ENCODE measurements at places on chromosomes 16 and 17. TPM values are rescaled to one million over a fixed set of nuclear protein-coding genes. Genes with fewer than 3 reads are reported as not detected.
A peak's percentile ranks its signal among the peaks of the same experiment; 100 is the strongest.

Gene PCTP
- total RNA-seq = 6.6 TPM

Gene SGSH
- 45.4 TPM for total RNA-seq

Gene HSD17B2
- not detected for total RNA-seq

Gene CNTNAP4
- not detected for total RNA-seq

- H3K27ac ChIP-seq = peak overlapping the region; percentile 93
- peaks cover 6% of the 10 kb centered on the region for H3K36me3 ChIP-seq
- DNase-seq = no peak
- H3K27me3 ChIP-seq = no peaks in the 10 kb centered on the region
- peak overlapping the region; percentile 94 for H3K4me3 ChIP-seq
- peaks cover 45% of the 10 kb centered on the region for H3K4me1 ChIP-seq
Observed at GRCh38 chr17:42459256-42459800, 650 bp downstream of the ATP6V0A1 start.

DNA sequence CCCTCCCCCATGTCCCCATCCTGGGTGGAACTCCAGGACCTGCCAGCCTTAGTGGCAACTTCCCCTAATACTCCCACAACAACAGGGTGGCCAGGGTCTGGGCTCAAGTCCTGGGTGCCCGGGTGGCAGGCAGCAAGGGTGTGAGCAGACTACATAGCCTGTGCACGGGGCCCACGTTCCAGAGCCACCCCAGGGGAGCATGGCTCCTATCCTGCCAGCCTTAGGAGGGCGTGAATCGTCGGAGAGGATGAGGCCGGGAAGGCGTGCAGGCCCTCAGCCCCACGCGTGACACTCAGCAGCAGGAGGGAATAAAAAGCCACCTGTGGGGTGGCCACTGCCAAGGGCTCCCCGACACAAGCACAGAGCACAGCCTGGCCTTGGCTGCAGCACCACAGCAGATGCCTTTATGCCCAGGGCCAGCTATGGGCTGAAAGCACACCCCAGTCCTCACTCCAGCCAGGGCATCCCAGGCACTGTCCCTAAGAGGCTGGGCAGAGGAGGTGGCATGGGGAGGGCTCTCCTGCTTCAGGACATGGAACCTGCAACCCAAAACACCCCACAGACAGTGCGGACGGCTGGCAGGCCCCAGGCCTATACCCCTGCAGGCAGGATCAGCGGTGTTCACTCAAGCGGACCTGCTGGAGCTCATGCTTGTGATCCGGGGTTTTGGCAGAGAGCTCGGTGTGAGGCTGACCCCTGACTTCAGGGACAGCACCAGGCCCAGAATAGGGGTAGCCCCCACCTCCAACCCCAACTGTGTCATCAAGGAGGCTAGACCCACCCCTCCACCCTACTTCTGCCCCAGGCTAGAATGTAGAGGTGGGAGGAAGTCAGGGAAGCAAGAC, 2.7 kb downstream of the BCAR1 start:
- H3K36me3 ChIP-seq = peaks cover 2% of the 10 kb centered on the region
- peak overlapping the region; percentile 100 for H3K27ac ChIP-seq
- DNase-seq = no peak
- H3K4me3 ChIP-seq = peak overlapping the region; percentile 90
- H3K4me1 ChIP-seq = peaks cover 83% of the 10 kb centered on the region
- no peaks in the 10 kb centered on the region for H3K27me3 ChIP-seq

DNA sequence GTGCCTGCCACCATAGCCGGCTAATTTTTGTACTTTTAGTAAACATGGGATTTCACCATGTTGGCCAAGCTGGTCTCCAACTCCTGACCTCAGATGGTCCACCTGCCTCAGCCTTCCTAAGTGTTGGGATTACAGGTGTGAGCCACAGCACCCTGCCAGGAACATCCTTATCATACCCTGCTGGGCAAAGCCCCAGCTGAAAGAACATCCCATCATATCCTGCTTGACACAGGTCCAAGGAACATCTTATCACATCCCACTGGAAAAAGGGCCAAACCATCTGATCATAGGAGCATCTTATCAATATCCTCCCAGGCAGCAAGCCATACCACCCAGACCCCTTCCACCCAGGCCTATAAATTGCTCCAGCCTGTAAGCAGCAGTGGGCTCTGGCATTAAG, 1109.2 kb upstream of the CDH8 start:
- H3K4me1 ChIP-seq = no peaks in the 10 kb centered on the region
- H3K27ac ChIP-seq = no peak overlapping the region
- H3K4me3 ChIP-seq = no peak overlapping the region
- no peaks in the 10 kb centered on the region for H3K36me3 ChIP-seq

- H3K27ac ChIP-seq = peak overlapping the region; percentile 22
- H3K36me3 ChIP-seq = peaks cover 21% of the 10 kb centered on the region
- H3K27me3 ChIP-seq = no peaks in the 10 kb centered on the region
Observed at GRCh38 chr17:75241502-75241901, 19.9 kb downstream of the GGA3 start.

DNA sequence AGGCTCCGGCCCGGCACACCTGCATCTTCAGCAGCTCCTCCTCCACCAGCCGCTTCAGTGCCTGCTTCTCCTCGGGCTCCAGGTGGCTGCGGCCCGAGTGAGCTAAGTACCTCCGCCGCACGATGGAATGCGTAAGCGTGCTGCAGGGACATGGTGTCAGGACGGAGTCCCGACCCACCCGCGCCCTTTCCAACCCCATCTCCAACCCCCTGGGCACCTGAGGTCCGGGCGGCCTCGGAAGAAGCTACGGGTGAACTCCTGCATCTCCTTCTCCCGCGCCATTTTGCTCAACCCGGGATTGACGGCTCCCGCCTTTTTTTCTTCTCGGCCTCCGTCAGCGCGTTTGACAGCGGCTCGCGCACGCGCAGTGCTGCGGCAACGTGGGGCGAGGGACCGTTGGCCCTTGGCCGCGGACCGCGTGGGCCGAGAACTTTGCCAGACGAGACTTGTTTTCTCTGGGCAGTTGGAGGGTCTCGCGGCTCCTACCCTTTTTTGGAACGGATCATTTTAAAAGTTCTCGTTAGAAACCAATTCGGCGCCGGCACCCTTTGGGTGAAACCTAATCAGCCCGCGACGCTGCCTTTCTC, at the start of gene HIRIP3:
TSS of gene HIRIP3 (minus strand) at position 294 of the 587 bp plus-strand sequence. CDS start at position 282, 12 bp downstream.
- peaks cover 24% of the 10 kb centered on the region for H3K4me1 ChIP-seq
- H3K36me3 ChIP-seq = peaks cover 11% of the 10 kb centered on the region
- H3K27me3 ChIP-seq = no peaks in the 10 kb centered on the region
- peak within 1 kb of the TSS; percentile 96 for H3K4me3 ChIP-seq

DNA sequence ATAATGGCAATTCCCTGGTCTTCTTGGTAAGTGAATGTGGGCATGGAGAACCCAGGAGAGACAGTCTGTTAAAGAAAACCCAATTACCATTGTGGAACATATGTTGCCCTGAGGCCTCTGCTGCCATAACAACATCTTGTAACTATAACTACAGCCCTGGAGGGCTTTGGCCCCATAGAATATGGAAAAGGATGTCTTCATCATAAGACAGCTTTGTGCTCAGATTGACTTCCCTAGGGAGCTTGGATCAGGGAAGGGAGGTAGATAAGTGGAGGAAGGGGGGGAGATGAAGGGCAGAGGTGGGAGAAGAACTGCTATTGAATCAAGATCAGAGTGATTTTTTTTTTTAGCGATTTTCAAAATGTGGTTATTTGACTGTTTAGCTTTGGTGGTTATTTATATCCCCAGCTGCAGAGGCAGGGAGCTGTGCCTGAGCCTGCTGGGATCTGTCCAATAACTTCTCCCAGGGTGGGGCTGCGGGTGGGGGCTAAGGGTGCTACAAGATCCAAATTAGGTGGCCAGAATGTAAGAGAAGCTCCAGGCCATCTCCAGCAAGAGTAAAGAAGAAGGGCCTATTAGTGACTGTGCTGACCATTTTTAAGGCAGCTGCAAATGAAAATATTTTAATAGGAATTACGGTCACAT, 5.3 kb upstream of the KAT7 start:
- H3K27me3 ChIP-seq = no peaks in the 10 kb centered on the region
- H3K4me1 ChIP-seq = peaks cover 24% of the 10 kb centered on the region
- no peak for DNase-seq
- peak overlapping the region; percentile 53 for H3K27ac ChIP-seq

DNA sequence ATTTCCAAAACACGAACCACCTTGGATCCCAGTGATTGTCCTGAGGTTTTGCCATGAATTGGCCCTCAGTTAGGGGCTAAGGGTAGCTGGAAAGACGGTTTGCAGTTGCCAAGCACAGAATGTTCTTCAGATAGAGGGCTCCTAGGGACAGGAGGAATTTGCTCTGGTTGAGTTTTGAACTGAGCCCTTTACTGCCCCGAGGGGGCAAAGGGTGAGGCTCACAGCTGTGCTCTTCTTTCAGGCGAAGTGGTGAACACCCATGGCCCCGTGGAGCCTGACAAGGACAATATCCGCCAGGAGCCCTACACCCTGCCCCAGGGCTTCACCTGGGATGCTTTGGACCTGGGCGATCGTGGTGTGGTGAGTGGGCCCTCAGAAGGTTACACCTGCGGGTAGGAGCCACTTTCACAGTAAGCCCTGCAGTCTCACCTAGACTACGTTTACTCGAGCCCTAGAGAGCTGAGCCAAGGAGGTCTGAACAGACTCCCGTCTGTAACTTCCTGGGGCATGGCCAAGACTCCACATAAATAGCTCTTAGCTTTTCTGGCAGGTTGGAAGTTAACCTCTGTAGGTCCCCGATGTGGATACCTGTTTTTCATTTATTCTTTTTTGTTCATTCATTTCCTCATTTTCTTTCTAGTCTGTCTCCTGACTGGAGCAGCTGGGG, 32.5 kb downstream of the NMT1 start:
- peaks cover 52% of the 10 kb centered on the region for H3K4me1 ChIP-seq
- peak overlapping the region; percentile 99 for H3K27ac ChIP-seq
- H3K27me3 ChIP-seq = no peaks in the 10 kb centered on the region
- no peak for DNase-seq

- no peak overlapping the region for H3K27ac ChIP-seq
- H3K36me3 ChIP-seq = no peaks in the 10 kb centered on the region
- DNase-seq = no peak
- no peaks in the 10 kb centered on the region for H3K4me1 ChIP-seq
- H3K27me3 ChIP-seq = peaks cover 10% of the 10 kb centered on the region
Observed at GRCh38 chr16:82584553-82585152, 42.1 kb upstream of the CDH13 start.

DNA sequence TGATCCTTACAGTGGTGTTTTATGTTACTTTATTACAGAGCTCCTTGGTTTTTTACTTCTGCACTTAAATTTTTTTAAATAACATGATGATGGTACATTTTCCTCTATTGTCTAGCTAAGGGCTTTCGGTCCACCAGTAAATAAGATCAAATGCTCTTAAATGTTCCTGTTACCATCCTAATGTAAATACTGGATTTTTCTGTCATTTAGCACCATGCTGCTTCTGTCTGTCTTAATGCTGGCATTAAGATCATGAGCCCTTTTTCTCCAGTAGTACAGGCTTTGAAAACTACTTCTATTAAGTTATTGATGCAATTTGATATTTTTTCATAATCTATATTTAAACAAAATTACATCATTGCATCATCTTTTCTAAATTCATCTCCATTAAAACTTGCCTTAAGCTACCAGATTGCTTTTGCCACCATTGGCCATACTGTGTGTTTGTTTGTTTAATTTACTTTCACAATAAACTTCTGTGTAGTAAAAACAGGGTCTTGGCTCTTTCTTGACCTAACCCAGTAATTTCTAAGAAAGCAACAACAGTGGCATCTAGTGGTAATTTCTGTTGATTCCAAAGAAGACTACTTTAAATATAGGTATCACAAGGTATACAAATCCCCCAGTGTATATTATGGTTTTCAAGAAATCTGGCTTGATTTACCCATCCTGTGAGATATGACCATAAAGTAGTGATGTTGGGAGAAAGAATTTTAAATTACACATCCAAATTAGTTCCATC, 9.0 kb upstream of the PHAF1 start:
- no peak for DNase-seq
- peaks cover 4% of the 10 kb centered on the region for H3K36me3 ChIP-seq
- no peak overlapping the region for H3K4me3 ChIP-seq
- no peaks in the 10 kb centered on the region for H3K27me3 ChIP-seq
- H3K27ac ChIP-seq = no peak overlapping the region

GRCh38 chr16:56338566-56339318, 86.6 kb downstream of the AMFR start:
- H3K27me3 ChIP-seq = no peaks in the 10 kb centered on the region
- no peak overlapping the region for H3K4me3 ChIP-seq
- H3K36me3 ChIP-seq = no peaks in the 10 kb centered on the region
- H3K27ac ChIP-seq = no peak overlapping the region
- DNase-seq = no peak

DNA sequence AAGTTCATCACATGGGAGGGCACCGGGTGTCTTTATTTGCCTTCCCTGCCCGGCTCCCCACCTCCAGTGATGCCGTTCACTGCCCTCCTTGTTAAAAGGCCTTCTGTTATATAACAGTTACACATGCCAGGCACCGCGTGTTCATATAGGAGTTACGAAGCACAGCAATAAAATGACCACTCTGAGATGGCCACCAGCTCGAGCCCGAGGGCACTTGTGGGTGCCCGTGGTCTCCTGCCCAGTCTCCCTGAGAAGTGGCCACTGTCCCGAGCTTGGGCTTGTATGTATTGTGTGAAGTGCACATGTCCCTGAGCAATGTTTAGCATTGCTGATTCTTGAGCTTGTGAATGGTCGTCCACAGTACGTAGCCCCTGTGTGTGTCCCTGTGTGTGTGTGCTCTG, 355.6 kb downstream of the SEC14L1 start:
- H3K27me3 ChIP-seq = no peaks in the 10 kb centered on the region
- H3K36me3 ChIP-seq = peaks cover 20% of the 10 kb centered on the region
- no peak overlapping the region for H3K27ac ChIP-seq

- H3K27ac ChIP-seq = no peak overlapping the region
- H3K4me3 ChIP-seq = no peak overlapping the region
- H3K36me3 ChIP-seq = no peaks in the 10 kb centered on the region
- H3K4me1 ChIP-seq = no peaks in the 10 kb centered on the region
- no peak for DNase-seq
Observed at GRCh38 chr16:26204138-26204537, 512.4 kb downstream of the HS3ST4 start.

DNA sequence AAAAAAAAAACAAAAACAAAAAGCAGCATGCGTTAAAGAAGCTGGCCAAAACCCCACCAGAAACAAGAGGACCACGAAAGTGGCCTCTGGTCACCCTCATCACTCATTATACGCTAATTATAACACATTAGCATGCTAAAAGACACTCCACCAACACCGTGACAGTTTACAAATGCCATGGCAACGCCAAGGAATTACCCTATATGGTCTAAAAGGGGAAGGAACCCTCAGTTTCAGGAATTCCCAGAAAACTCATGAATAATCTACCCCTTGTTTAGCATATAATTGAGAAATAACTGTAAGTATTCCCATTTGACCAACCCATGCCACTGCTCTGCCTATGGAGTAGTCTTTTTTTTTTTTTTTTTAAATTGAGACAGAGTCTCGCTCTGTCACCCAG, 77.6 kb downstream of the EMP2 start:
- H3K27ac ChIP-seq = no peak overlapping the region
- no peak overlapping the region for H3K4me3 ChIP-seq
- no peak for DNase-seq
- H3K27me3 ChIP-seq = no peaks in the 10 kb centered on the region
- no peaks in the 10 kb centered on the region for H3K4me1 ChIP-seq

- H3K27ac ChIP-seq = peak overlapping the region; percentile 78
- peak overlapping the region; percentile 41 for H3K4me3 ChIP-seq
- H3K4me1 ChIP-seq = peaks cover 84% of the 10 kb centered on the region
Observed at GRCh38 chr16:89410794-89411309, 79.5 kb downstream of the ANKRD11 start.

All from chondrocyte (in vitro differentiated cells).